ENCODE measurements at places on chromosomes 11 and 22.

GRCh38 chr11:66789097-66789890 is 53.9 kb upstream of the RCE1 start:
- no peak for DNase-seq

DNA sequence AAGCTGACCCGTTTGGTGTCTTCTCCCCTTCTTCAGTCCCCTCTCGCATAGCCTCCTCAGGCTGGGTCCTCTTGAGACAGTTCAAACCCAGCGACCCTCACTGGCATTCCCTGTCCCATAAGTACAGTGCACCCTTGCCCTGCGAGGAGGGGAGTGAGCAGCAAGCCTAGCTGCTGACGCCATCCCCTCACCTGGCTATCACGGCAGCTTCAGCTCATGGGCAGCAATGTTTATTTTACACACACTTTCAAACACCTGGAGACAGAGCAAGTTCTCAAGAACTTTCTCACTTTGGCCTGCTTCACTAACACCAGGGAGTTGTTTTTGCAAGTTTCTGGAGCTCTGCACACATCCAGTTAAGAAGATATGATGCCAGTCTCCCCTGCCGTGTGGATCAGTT is 189.6 kb upstream of the E2F8 start:
- no peak for DNase-seq

DNA sequence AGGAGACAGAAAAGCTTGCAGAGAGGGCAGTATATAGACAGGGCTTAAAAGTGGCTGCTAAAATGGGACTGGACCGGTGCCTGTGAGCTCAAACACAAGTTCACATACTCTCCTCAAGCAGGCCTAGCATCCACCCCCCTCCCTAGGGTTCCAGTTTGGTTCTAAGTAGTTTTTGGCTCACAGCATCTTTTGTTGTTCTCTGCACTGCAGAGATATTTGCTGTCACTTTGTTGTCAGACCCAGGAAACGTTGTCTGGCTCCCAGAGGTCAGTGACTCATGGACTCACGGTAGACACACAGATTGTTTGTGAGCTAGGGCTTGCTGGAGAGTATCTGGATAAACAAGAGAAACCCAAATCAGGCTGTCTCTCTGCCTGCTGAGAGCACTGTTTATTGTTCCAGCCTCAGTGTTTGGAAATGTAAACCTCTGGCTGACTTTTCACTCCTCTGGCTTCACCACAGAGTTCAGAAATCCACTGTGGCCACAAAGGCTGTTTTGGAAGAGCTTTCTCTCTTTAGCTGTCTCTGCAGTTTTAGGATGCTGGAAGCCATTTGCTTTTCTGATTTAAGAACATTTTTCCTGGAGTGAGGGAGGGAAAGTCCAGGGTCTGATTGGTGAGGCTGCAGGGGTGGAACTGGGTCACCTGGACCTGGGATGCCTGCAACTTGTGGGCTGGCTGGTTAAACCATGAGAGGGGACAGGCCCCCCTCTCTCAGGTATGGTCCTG is 303.7 kb upstream of the PLET1 start:
- DNase-seq: no peak

DNA sequence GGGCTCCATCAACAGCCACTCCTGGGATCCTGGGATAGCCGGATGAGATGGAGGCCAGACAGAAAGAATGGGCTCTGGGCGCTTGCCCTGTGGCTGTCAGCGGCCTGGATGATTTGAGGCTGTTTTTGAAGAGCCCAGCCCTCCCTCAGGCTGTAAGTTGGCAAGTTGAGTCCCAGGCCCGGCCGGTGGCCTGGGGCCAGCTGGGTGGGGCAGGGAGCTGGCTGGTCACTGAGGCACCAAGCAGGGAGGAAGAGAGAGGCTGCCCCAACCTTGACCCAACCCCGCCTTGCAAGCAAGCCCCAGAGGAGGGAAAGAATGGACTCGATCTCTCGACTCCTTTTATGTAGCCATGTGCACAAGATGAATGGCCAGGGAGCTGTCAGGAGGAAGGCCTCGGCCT is 34.9 kb downstream of the RIBC2 start:
- DNase-seq: no peak

GRCh38 chr11:57196596-57196995 is 14.8 kb downstream of the LRRC55 start:
- DNase-seq: no peak

DNA sequence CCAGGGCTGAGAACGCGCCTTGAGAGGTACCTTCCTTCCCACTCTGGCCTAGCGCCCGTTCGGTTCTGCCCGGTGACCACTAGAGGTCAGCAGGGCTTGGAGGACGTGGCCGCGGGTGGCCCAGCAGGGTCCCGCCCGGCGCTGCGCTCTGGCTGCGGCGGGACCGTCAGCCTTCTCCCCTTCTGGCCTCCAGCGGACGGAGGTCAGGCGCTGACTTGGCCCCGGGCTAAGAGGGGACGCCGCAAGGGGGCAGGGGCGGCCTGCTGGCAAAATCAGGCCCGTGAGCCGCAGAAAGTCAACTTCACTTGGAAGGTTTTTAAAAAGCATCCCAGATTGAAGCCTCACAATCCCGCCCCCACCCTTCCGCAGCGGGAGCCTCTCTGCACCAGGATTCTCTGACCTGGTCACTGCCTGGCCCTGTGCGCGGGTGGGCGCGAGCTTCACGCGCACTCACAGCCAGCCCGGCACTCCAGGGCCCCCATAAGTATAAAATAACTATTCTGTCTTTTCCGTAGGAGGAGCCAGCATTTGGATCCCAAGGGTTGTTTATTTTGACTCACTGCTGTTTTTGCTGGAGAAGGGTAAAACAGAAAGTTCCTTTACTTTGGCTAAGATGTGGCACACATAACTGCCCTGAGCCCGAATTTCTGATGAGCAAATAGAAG is 23.2 kb upstream of the ZBTB16 start:
- DNase-seq: peak; percentile 58

GRCh38 chr22:36104435-36104834 is 56.1 kb downstream of the APOL3 start:
- DNase-seq: no peak

- no peak for DNase-seq
These were observed 16.2 kb downstream of the ATG13 start for GRCh38 chr11:46633291-46634217.

DNA sequence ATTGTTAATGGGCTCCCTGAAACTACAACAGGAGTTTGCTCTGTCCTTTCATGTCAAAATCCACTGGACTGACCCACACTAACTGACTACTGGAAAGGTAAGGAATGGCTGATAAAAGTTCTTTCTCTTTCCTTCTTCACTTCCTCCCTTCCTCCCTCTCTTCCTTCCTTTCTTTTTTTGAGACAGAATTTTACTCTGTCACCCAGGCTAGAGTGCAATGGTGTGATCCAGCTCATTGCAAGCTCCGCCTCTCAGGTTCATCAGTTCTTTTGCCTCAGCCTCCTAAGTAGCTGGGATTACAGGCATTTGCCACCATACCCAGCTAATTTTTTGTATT is 85.2 kb downstream of the IGLL1 start:
- DNase-seq: no peak

DNA sequence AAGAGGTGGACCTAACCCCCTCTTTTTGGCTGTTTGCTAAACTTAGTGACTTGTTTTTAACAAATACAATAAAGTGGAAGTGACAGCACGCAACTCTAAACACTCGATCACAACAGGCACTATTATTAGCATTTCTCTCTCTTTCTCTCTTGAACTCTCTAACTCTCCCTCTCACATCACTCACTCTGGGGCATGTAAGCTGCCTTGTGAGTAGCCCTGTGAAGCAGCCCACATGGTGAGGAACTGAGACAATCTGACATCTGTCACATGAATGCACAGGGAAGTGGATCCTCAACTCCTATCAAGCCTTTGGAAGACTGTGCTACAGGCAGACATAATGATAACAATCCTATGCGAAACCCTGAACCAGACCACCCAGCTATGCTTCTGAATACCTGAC is 609.0 kb upstream of the CNTN5 start:
- DNase-seq: no peak

DNA sequence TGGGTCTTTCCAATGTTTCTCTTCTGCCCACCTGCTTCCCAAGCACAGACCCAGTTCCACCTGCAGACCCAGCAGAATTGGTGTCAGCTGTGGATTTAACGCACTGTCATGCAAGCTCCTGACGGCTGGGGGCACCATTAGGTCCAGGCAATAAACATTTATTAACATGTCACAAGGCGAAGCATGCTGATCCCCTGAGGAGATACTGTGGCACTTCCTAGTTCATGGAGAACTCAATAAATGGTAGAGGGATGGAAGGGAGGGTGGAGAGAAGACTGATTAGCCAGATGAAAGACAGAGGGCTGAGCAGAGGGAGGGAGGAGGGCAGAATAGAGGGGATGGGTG is 68.3 kb upstream of the TSPAN18 start:
- peak; percentile 59 for DNase-seq

GRCh38 chr11:13039126-13039525 is 30.0 kb downstream of the RASSF10 start:
- no peak for DNase-seq

- DNase-seq: no peak
These were observed 12.5 kb downstream of the CHID1 start for GRCh38 chr11:898143-898511.

- DNase-seq: no peak
These were observed 565.9 kb downstream of the ETS1 start for GRCh38 chr11:128021349-128022006.

DNA sequence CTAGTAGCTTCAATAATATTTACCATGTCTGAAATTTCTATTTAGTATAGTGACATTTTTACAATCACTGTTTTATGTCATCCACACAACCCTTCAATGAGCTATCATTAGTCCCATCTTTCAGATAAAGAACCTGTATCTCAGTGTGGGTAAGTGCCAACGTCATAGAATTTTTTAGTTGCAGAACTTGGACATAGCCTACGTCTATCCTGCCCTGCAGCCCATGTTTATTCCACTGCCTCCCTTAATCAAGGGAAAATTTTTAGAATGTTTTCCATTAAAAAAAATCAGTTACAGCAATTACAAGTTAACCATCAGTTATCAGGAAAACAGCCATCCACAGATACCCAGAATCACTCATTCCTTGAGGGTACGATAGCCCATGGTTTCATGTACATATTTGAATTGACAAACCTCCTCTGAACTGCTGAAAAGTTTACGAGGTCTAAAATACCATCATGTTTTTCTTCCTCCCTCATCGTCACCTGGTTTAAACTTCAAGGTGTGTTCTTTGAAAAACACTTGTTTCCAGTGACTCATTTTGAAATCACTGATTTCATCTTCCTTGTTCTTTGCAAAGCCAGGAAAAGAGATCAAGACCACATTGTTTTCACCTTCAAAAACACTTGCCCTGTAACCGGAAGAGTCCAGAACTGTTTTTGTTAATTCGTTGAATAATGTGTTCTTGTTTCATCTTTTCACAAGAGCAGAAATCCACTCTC is 100.9 kb downstream of the FAM76B start:
- no peak for DNase-seq

DNA sequence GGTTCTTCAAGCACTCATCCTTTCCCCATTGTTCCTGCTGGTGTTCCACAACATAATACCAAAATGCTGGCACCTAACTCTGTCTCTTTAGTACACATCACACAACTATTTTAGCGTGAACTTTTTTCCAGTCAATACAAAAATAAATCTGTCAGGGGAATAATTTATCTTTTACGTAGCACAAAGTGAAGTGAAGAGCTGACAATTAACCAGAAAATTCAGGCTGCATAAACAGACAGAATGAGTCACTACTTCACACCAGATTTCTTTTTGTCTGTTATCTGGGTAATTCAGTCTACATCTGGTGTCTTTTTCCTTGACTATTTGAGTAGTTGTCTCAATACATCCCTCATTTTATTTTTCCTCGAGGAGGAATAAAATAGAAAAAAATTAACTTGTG is 7.9 kb upstream of the ETS1 start:
- no peak for DNase-seq

- DNase-seq: no peak
These were observed 29.3 kb downstream of the DMC1 start for GRCh38 chr22:38540701-38541100.

DNA sequence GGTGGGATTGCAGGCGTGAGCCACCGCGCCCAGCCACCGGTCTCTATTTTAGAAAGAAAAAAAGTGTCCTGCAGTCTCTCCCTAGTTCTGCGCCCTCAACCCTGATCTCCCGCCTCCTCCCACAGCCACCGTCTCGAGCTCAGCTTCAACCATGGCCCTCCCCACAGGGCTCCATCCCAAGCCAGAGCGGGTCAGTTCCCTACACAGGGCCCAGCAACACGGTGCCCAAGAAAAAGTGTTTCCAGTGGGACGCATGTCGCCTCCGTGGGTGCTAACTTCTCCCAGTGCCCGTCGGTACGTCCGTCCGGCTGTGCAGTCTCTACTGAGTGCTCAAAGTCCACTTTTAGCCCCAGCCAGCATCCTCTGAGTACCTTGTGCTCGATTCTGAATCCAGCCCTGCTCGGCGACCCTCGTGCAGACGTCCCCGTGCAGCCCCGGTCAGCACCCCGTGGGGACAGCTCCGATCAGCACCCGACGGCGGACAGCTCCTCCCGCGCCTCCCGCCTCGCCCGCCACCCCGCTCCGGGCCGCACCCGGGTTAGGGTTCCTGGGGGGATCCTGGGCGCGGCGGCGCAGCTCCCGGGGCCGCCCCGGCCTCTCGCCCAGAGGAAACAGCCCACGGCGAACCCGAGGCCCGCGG is 657 bp upstream of the MAPK8IP2 start:
- DNase-seq: peak; percentile 70

- peak; percentile 62 for DNase-seq
These were observed 56.8 kb downstream of the CD6 start for GRCh38 chr11:61028135-61028729.

- DNase-seq: no peak
These were observed 190.6 kb downstream of the IGLL1 start for GRCh38 chr22:23389271-23390071.

All from activated CD4-positive, alpha-beta memory T cell treated with anti-CD3 and anti-CD28 coated beads, Interleukin-2, amount 10 ng/mL, durations not matched to agents 7 days and 5 days (primary cell).